GM12865 (cell line): ENCODE measurements at places on chromosomes 11 and 22.

GRCh38 chr11:129636926-129637325 is 178.7 kb upstream of the TMEM45B start:
- DNase-seq: no peak

- DNase-seq: no peak
Measured at GRCh38 chr11:30617762-30618161, 31.6 kb upstream of the MPPED2 start.

DNA sequence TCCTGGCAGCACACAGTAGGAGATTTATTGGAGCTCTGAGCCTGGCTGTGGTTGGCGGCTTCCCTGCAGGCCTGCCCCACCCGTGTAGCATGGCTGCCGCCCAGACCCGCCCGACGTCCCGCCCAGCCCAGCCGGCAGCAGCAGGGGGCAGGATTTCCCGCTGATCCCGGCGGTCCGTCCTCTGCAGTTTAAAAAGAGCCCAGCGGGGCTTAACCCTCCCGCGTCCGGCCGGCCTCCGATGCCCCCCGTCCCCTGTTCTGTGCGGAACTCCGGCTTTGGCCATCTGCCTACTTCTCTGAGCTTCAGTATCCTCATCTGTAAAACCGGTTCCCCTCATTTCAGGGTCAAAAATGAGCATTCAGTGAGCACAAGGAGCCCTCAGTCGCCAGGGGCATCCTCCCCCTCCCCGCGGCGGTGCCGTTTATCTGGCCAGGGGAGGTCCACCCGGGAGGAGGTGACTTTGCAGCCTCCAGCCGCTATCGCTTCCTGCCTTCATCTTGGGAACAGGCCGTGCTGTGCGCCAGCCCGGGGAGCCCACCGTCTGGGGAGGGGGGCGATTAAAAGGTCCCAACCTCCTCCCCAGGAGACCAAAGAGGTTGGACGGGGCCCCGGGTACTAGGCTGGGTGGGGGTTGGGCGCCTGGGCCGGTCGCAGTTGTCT is at the start of gene GAS2L1:
Gene GAS2L1, plus strand, starts transcription at position 476 of the 660 bp plus-strand sequence. CDS start 1,456 bp downstream, outside the sequence.
- DNase-seq: peak; percentile 55

- no peak for DNase-seq
Measured at GRCh38 chr11:13269775-13270174, 7.8 kb upstream of the BMAL1 start.

DNA sequence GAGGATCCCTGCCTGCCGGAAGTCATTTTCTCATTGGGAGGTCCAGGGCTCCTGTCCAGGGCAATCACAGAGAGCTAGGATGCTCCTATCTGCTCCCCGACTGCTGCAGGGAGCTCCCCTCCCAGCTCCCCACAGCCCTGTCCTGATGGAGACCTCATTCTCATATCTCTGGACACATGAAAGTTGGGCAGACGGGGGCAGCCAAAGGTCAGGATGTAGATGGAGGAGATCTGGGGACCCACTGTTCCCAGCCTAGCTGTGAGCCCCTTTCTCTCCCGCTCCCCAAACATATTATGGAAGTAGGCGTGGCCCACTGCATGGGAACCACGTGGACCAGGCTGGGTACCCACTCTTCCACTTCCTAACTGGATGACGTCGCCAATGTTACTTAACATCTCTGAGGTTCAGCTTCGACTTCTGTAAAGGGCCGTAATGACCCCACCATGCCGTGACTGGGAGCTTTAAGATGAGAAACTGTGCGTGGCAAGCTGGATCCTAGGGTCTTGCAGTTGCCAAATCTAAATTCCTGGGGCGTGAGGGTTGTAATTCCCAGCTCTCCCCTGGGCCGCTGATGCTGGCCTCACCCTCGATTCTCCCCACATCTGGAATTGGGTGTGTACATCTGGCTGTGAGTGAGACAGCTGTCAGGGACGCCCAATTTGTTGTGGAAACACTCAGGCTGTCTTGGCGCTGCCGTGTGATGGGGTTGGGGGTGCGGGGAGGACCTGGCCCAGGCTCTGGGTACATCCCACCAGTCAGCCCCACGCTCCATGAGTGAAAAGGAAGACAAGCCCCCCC is 1.8 kb downstream of the CDC42EP2 start:
- DNase-seq: no peak

DNA sequence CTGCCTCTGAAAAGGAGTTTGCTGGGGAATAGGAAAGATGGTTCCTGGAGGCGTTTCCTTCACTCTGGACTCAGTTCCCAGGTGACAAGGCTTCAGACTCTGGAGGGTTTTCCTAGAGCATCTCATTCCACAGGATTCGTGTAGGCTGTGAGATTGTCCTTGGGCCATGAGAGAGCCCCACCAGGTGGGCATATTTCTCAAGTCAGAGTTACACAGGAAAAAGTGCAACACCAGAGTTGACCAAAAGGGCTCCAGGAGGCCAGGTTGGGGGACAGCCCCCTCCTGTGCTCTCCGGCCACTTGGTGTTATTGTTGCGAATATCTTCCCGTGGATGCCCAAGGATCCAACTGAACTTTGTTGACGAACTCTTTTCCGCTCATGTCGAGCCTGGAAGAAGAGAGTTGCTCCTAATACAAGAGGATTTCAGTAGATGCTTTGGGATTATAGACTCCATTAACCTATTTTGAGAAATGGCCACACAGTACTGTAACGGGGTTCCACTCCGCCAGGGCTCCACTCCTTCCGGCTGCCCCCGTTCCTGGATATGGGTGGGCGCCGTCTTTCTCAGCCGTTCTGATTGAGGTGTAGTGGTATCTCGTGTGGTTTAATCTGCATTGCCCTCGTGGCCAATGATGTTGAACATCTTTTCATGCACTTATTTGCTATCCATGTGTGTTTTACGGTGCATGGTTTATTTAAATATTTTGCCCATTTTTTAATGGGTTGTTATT is 580.3 kb downstream of the BRD1 start:
- no peak for DNase-seq

GRCh38 chr11:20355221-20356219 is 8.0 kb upstream of the HTATIP2 start:
- DNase-seq: peak; percentile 59

DNA sequence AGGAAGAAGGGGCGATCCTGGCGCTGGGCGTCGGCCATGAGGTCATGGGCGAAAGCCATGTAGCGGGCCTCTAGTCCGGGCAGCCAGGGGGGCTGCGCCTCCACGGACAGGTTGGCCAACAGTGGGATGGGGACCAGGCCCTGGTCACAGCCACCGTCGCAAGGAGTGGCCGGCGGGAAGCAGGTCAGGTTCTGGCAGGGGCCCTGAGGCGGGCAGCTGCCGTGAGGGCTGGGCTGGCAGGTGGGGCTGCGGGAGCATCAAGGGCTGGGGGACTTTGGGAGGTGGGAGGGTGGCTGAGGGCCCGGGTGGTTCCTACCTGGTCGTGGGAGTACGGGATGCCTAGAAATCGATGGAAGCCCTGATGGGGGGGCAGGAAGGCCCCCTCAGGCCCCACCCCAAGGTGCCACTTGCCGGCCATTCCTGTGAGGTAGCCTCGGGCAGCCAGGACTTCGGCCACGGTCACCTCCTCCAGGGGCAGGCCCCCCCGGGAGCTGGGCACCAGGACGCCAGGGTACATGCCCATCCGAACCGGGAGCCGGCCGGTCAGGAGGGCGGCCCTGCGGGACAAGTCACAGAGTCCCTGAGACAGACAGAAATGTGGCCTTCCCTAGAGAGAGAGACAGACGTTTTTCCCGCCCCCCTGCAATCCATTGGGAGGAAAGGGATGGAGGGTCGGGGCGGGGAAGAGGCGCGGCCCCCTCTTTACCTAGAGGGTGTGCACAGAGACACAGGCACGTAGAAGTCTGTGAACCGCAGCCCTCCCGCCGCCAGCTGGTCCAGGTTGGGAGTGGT is 906 bp downstream of the ARSA start:
- DNase-seq: no peak

DNA sequence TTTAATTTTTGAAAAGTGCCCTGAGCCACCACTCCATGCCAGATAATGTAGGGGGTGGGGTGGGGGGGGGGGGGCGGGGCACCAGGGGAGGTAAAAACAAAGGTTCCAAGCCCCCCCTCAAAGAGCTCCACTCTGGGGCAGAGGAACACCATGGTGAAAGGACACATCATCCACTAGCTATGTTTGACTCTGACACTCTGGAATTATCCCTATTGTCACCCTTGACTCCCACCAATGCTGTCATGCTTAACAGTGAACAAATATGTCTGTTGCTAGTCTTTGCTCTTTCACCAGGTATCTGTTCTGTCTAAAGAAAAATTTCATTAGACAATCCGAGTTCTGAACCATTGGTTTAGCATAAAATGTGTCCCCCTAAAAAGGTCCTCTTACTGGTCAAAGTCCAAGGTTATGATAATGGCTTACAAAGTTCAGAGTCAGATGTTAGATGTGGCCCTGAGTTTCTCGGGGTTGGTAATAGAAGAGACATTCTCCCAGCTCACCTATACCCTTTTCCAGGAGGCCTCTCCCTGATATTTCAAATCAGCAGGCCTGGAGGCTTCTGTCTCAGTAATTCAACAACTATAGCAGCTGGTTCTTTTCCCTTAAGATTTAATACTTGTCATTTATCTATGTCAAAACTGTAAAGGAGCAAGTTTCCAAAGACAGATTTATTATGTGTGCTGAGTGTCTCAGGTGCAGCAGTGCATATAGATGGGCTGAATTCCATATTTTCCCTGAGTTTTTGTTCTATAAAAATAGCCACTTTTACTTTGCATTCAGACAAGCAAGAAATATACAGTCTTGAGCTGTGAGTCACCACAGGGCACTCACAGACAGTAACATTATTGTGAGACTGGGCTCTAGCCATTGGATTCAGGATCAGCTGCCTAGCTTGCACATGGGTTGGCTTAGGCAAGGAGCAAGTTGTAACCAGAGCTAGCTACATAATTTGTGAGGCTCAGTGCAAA is 174.1 kb downstream of the CSNK2A3 start:
- no peak for DNase-seq

DNA sequence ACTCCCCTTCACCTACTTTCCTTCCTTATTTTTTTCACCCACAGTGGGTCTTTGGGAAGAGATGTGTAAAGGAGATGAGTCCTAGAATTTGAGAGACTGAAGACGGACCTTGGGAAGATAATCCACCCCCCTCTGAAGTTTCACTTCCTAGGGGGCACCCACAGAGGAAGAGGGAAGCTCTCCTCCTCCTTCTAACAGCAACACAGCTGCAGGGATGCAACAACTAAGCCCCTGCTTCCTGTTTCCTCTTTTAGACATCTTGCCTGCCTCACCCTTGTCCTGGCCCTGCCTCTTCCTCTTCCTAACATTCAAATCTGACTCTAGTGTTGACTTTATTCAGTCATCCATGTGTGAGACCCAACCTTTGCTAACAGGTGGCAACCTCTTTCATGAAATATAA is 424.6 kb downstream of the BUD13 start:
- DNase-seq: no peak

DNA sequence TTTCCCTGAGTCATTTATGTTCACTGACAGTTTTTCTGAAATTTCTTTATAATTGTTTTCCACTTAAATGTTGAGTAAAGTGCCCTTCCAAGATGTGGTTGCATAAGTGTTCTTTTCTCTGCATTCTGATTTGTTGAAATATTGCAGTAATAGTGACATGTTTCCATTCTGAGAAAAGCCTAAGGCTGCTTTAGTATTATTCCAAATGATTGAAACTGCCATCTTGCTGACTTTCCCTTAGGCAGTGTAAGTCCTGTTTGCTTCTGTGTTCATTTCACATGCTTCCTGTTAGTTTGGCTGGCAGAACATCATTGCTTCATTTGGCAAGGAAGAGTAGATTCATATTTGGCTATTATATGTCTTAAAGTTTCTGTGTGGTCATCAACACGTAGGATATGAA is 146.5 kb downstream of the ELP4 start:
- no peak for DNase-seq

DNA sequence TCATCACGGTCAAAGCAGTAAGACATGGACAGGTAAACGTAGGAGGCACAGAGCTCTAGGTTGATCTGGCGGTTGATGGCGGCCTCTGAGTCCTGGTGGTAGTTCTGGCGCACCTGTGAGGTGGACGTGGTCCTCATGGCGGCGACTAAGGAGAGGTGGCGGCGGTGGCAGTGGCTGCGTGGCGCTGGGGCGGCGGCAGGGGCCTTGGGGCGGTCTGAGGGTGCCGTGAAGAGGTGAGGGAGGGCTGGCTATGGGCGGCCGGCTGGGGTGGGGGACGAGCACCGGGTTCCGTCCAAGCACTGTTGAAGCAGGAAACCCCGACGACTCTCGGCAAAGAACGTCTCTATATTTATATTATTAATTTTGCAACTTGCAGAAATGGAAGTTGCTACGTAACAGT is 85.6 kb downstream of the RSF1 start:
- no peak for DNase-seq

- DNase-seq: no peak
Measured at GRCh38 chr11:47239852-47240251, 8.8 kb downstream of the ACP2 start.

GRCh38 chr11:103898065-103898464 is 138.4 kb upstream of the DDI1 start:
- DNase-seq: peak; percentile 74

DNA sequence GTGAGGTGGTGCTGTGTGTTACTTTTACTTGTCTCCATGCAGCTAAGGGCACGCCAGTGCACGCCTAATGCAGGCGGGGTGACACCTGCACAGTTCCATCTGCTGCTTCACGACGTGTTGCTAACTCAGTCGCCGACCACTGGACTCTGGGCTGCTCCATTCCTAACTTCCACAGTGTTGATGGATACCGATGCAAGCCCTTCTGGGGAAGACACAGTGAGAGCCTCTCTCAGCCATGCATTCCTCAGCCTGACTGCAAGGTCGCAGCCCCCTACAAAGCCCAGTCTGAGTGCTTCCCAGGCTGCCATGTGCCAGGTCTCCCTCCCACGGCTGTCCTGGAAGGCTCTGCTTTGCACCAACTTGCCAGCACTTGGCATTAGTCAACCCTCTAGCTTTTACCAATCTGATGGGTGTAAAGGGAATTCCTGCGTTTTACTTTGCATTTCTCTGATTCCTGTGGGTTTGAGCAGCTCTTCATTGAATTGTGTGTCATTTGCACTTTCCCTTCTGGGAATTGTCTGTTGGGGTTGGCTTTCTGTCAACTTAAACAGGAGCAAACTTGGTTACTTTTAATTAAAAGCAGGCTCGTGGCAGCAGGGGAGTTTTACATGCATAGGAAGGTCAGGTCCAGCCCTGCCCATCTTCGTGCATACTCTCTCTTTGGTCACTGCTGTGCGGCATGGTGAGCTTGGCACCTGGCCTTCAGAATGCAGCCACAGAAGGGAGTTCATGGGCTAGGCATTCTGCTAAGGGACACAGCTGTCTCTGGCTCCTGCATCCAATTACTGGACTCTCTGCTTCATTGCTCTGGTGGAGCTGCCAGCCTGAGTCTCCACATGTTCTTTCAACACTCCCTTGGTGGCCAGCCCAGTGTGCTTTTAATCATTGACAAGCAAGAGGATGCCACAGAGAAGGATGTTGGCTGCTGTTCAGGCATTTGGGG is 34.6 kb upstream of the SHANK2 start:
- DNase-seq: no peak
